ENCODE measurements at places on chromosomes 1 and 21. TPM values are rescaled to one million over a fixed set of nuclear protein-coding genes. Genes with fewer than 3 reads are reported as not detected.

The SERPINC1 gene
- not detected for total RNA-seq

The LRRC53 gene
- not detected for total RNA-seq

DNA sequence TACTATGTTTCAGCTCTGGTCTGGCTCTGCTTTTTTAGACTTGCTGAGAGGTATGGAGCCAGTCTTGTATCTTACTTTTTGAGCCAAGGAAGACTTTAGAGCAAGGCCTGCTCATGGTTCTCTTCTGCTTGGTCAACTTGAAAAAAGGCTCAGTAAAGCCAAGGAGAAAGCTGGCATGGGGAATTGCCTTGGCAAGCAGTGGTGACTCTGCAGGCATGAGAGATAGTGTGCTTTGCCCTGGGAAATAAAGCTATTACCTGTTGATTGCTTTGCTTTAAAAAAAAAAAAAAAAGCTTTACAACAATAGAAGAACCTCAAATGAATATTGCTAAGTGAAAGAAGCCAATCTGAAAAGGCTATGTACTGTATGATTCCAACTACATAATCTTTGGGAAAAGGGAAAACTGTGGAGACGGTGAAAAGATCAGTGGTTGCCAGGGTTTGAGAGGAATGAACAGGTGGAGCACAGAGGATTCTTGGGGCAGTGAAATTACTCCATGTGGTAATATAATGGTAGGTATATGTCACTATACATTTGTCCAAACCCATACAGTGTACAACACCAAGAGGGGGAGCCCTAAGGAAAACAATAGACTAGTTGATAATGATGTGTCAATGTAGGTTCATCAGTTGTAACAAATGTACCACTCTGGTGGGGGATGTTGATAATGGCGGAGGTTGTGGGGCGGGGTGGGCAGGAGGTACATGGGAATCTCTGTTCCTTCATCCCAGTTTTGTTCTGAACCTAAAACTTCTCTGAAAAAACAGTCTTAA lies 87.6 kb downstream of the HMCN1 start:
- no peak for DNase-seq

DNA sequence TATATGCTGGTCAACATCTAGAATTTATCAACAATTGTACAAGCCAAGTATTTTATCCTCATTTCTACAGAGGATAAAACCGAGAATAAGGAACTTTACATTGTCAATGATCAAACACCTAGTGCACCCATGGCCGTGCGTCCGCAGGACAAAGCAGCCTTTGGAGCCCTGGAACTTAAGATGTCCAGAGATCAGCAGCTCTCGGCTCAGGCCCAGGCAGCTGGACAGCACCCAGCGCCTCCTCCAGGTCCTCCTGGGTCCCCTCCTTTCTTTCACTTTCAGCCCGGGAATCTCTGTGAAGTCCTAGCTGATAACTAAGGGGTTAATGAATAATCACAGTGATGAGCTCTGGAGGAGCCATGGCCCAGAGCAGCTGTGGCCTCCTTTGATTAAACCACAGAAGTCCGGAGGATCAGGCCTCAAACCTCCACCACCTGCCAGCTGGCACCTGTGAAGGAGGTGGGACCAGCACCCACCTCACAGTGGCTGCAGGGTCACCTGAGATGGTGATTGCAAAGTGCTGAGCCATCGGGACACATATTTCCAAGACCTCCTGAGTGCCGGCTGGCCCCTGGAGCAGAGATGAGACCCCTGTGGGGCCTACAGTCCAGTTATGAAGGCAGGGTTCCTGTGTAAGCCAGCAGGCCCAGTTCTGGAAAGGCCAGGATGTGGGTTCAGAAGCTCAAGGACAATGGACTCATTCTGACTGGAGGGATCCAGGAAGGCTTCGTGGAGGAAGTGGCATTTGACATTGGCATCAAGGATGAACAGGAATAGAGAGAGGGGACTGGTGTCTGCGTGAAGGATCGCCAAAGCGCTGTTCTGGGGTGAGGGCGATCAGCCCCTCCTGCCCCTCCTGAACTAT lies 11.6 kb upstream of the SAMD11 start:
- peak; percentile 7 for DNase-seq

- DNase-seq = no peak
Measured at GRCh38 chr1:229183588-229183987, 87.3 kb upstream of the RAB4A start.

- no peak for DNase-seq
Measured at GRCh38 chr1:118204648-118205047, 19.6 kb upstream of the SPAG17 start.

Data from stomach (tissue), 19 donors.